ENCODE measurements at places on chromosomes 13 and 19. TPM values are rescaled to one million over a fixed set of nuclear protein-coding genes. Genes with fewer than 3 reads are reported as not detected.
A peak's percentile ranks its signal among the peaks of the same experiment; 100 is the strongest.

DNA sequence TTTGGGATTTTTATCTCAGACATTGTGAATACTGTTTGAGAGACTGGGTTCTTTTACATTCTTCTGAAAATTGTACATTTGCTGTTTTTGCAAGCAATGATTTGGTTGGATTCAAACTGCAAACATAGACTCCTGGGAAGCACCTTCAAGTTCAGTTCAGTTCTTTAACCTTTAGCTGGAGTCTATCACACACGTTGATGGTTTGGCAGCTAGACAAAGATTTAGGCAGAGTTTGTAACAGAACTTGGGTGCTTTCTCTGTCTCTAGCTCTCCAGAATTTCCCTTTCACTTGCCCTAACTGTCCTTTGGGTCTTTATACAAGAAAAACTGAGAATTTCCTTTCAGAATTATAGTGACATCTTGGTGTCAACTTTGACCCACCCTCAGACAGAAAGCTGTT is 556.6 kb downstream of the DIAPH3 start:
- no peak for DNase-seq

DNA sequence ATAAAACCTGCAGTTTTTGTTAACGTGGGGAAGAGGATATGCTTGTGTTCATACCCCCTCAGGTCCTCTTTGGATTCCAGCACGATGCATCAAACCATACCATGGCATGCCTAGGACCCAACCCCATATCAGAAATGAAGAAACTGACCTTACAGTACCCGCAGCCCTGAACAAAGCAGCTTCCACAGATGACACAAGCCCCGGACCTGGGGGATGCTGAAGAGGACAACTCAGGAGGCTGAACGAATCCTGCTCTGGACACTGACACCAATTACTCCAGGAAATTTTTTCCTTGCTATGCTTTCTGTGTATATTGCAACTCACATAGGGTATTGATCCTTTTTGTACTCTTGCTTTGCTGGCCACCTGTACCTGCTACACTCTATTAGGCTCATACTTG is 129.6 kb downstream of the ZNF675 start:
- no peak for DNase-seq

C5AR2 gene
- not detected for total RNA-seq

DNA sequence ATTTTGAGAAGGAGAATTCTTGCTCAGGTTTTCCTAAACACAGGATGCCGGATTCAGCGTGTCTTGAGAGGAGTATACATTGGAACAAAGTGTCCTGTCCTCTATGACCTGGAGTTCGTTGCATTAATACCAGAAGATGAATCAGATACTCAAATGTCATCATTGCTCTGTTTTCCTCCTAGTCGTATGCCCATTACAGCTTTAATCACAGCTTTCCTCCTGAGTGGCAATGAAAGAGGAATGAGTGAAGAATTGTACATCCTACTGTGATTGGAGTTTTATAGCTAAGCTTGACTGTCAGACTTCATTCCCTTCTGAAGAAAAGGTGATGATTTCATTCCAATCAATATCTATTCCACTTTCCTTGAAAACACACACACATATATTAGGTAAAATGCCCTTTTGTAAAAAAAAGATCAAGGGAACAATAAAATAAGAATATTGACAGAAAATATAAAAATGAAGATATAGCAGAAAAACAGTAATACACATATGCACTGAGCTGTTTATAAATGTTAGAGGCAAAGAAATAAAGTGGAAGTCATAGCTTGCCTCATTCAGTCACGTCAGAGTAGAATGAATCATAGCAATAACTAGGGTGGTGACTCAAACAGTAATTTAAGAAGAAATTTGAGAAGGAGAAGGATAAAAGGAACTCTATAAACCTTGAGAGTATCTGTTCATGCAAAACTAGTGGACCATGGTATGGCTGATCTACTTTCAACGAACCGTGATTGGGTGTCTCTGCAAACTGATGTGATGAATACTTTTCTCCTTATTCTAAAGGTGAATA is 501.5 kb downstream of the SUCLA2 start:
- peak; percentile 80 for DNase-seq

ZIK1 gene
- 8.3 TPM for total RNA-seq

TUBB4A gene
- total RNA-seq = 6.8 TPM

GRCh38 chr19:55169136-55169535 is 2.7 kb upstream of the DNAAF3 start:
- no peak for DNase-seq
